ENCODE measurements at places on chromosomes 3 and 15.

GRCh38 chr3:185071287-185071800 lies 81.5 kb downstream of the C3orf70 start:
- DNase-seq = no peak

DNA sequence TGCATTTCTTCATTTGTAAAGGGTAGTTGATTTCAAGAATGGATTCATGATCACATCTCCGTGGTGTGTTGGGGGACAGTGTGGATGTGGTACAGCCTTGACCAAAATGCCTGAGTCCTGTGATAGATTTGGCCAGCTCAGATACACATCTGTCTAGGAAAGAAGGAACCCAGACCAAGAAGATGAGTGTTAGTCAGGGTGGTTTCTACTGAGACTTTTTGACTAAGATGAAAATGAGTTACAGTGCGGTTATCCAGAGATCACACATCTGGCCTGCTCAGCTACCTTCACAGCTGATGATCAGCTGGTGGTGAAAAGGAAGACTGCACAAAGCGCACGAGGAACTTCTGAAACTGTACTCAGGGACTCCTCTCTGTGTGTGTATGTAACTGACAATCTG lies 68.0 kb downstream of the FNDC3B start:
- no peak for DNase-seq

GRCh38 chr3:151949706-151950105 lies 76.3 kb downstream of the SUCNR1 start:
- DNase-seq = no peak

GRCh38 chr3:157624801-157625200 lies 121.6 kb upstream of the VEPH1 start:
- no peak for DNase-seq

GRCh38 chr15:34709866-34710265 lies 44.9 kb downstream of the GJD2 start:
- DNase-seq = no peak

- no peak for DNase-seq
Observed at GRCh38 chr3:150639262-150639661, 36.1 kb downstream of the SELENOT start.

- no peak for DNase-seq
Observed at GRCh38 chr3:13243586-13243985, 170.4 kb upstream of the IQSEC1 start.

GRCh38 chr3:163132111-163132510 lies 1635.5 kb downstream of the OTOL1 start:
- no peak for DNase-seq

- DNase-seq = no peak
Observed at GRCh38 chr3:193917158-193917557, 218.8 kb upstream of the HES1 start.

GRCh38 chr3:133248389-133248788 lies 151.5 kb upstream of the BFSP2 start:
- DNase-seq = no peak

DNA sequence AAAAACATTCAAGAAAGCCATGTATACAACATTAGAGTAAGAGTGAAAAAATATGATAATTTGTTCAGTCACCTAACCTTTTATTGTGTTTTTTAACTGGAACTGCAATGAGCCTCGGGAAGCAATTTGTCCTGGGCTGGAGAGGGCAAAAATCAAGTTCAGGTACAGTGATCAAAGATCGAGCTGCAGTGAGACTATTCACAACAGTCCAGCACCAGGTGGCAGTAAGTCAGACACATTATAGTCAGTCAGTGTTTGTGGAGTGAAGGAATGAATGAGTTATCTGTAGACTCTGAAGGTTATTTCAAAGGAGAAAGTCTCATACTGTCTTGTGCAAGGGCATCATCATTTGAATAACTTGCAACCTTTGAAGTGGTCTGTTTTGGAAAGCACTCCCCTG lies 116.6 kb downstream of the CHDH start:
- DNase-seq = no peak

DNA sequence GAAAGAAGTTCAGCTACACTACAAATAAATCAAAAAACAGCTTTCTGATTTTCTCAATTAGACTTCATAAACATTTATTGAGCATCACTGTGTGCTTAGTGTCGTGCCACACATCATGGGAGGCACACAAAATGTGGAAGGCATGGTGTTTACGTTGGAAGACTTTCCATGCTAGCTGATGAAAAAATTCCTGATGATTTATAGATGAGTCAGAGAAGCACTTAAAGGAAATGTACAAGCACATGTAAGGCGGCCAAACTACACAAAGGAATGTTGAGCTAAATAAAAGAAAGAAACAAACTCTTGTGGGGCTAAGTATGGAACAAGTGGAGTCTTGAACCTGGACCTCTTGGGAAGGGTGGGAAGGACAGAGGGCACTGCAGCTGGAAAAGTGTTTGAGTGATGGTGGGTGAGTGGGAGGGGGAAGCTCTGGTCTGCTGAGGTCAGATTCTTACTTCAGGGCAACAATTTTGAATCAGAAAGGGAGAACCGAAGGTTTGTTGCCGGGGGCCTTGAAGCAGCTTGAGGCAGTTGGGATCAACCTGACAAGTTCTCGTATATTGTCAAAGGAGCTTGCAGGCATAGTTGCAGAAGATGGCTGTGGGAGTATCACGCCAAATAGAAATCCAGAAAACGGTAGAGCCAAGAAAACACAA lies 66.9 kb downstream of the FOXB1 start:
- no peak for DNase-seq

GRCh38 chr3:127614928-127615589 lies 13.9 kb upstream of the PODXL2 start:
- DNase-seq = no peak

GRCh38 chr15:58249646-58250312 lies 111.6 kb downstream of the AQP9 start:
- DNase-seq = no peak

DNA sequence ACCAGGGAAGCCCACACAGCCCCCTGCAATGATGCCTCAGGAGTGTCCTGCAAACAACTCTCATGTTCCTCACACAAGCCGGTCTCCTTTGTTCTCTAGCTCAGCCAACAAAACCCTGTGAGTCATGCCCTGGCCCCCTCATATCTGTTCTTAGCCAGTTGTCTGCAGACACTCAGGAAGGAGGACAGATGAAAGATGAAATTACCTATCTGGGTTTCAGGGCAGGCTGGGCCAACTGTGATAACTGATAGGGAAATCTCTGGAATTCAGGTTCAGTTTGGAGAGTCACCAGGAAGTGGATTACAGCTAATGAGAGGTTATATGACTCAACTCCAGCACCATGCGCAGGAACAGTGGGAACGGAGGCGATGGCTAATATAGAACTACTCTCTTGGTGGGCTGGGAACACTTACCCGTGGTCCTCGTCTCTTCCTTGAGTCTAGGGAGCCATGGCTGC lies 352.0 kb upstream of the ADAMTS9 start:
- no peak for DNase-seq

DNA sequence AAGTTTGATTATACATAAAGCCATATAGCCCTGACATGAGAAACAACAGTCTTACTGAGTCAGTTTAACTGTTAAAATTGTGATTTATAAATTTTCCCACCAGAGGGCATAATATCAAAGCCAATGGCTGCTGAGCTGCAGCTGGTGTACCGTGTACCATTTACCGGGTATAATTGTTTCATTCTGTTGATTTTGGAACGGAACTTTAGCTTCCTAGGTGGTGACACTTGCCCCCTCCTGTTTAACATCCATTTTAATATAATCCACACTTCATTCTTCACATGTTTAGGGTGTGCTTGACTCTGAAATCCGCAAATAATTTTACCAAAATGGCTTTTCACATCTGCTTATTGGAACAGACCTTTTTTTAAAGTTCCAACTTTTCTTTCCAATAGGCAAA lies 72.8 kb downstream of the SLC9A9 start:
- no peak for DNase-seq

DNA sequence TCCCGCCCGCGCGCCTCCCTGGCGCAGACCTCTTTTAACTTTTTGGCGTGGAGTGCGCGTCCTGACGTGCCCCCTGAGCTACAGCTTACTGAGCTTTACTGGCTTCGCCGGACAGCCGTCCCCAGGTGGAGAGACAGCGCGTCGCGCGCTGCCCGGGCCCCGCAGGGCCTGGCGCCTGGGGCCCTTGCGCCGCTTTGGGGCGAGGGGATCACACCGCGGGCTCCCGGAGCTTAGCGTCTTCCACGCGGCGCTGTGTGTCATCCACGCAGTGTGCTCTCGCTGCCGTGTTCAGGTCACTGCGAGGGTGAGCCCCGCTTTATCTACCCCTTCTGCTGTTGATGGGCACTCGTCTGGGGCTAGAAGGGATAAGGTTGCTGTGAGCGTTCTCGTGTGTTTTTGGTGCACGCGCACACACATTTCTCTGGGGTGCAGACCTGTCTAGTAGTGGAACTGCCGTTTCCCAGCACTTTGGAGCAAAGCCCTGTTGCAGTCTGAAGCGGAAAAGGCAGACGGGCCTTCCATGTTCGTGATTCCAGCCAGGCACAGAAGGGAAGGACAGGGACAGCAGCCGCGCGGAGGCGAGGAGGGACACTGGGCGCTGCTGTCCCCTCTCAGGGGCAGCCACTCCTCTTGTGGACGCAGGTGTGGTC lies 33.1 kb upstream of the ALDH1L1 start:
- DNase-seq = no peak

DNA sequence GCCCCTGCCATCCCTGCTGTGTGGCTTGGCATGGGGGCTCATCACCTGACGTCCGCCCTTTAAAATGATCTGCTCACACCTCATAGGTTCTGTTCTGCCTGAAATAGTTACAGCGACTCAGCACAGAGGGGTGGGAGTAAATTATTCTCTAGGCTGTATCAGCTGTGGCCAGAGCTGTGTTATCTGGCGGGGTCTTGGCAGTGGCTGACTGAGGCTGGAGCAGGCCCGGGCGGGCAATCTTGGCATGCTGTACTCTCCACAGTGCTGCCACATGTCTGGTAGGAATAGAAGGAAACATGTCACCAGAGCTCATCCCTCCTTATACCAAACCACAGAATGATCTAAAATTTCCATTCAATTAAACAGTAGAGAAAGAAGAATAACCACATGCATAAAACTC lies 499.9 kb upstream of the LMCD1 start:
- DNase-seq = no peak

DNA sequence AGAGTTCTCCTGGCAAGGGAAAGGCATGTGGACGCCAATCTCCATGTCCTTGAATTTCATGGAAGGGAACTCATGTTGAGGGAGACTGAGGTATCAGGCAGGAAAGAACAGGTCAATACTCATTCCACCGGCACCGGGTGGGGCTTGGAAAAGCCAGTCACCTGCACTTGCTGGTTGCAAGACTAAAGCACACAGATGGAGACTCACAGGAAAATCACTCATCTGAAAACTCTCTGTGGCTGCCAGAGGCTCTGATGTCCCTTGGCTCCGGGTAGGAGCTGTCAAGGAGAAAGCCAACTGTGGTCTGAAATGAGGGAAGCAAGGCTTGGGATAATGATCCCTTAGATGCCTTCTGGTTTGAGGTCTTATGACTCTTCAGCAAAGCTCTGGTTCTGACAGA lies 8.7 kb upstream of the CGNL1 start:
- DNase-seq = no peak

DNA sequence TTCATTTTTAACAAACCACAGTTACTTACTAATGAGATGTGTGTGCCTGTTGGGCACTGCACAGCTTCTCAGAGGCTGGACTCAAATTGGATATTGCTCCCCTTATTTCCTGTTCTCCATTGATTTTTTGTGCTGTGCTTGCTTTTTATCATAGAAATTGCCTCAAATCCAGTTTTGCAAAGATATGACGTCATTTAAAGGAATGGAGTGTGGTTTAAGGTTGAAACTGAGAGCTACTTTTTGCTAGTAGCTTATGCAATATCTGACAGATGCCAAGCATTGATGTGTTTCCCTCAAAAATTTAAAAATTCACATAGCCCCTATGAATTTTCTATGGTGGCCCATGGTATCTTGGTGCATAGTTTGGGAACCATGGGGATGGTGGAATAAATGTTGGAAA lies 67.7 kb upstream of the ROPN1 start:
- DNase-seq = no peak

DNA sequence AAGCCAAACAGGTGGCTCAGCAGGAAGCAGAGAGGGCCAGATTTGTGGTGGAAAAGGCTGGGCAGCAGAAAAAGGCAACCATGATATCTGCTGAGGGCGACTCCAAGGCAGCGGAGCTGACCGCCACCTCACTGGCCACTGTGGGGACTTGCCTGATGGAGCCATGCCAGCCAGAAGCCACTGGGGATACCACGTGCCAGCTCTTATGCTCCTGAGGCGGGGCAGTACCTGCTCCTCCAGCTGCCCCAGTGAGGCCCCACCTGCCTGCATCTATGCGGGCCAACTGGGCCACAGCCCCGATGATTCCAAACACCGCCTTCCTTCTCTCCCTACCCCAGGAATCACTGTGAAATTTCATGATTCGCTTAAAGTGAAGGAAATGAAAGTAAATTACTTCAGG lies 22.9 kb upstream of the ARIH1 start:
- no peak for DNase-seq

GRCh38 chr15:42504631-42505030 lies 9.2 kb downstream of the SNAP23 start:
- no peak for DNase-seq

- no peak for DNase-seq
Observed at GRCh38 chr15:93664213-93664956, 567.0 kb upstream of the MCTP2 start.

DNA sequence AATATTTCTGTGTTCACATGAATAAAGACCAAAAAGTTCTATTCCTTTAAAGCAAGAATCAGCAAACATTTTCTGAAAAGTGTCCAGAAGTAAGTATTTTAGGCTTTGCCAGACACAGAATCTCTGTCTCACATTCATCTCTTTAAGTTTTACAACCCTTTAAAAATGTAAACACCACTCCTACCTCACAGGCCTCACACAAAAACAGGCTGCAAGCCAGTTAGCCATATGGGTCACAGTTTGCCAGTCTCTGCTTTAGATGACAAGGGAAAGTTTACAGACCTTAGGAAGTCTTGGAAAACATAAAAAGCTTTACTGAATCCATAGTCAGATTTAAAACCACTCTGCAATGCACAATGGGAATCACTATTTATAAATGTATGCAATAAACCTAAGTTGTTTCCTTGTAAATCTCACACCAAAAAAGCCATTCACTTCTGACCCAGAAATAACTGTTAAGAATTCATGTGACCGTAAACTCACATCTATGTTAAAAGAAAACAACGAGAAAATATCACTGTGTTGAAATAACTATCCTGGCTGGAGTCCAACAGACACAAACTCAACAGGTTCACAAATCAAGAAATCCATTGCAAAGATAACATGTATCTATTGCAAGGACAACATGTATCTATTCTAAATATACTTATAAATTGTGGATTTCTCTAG lies 308.2 kb downstream of the ULK4 start:
- DNase-seq = no peak

GRCh38 chr15:51907136-51907862 lies 64.3 kb downstream of the LEO1 start:
- no peak for DNase-seq

DNA sequence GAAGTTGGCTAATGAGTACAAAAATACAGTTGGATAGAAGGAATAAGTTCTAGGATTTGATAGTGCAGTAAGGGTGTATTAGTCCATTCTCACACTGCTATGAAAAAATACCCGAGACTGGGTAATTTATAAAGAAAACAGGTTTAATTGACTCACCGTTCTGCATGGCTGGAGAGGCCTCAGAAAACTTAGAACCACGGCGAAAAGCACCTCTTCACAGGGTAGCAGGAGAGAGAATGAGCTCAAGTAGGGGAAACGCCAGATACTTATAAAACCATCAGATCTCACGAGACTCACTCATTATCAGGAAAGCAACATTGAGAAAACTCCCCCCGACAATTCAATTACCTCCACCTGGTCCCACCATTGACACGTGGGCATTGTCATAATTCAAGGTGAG lies 483.3 kb downstream of the TUSC7 start:
- DNase-seq = no peak
